GM23338 (cell line): ENCODE measurements at places on chromosomes 5 and 9.

GRCh38 chr5:41747301-41747700 is 122.9 kb downstream of the OXCT1 start:
- DNase-seq, result no peak

DNA sequence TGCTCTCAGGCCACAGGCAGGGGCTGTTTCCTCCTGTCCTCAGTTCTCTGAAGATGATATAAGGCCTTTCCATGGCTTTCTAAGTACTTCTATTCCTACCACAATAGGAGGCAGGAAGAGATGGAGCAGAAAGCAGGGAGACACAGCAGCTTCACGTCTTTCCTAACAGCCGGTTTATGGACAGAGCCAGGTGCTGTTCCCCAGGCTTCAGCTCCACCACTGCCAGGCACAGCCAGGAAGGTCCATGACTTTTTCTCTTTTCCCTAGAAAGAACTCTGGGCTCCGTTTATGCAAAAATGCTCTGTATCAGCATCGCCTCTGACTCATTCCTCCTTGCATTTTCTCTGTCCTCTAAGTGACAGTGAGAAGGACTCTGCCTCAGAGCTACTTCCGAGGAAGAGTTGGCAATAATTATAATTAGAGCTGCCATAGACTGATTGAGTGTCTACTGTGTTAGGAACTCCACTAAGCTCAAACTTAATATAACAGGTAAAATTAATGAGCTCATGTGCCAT is 478.5 kb downstream of the RASEF start:
- DNase-seq, result no peak

- no peak for DNase-seq
Measured at GRCh38 chr9:113210815-113211214, 10.3 kb downstream of the FKBP15 start.

- DNase-seq, result no peak
Measured at GRCh38 chr9:124352616-124353015, 62.6 kb downstream of the PSMB7 start.

DNA sequence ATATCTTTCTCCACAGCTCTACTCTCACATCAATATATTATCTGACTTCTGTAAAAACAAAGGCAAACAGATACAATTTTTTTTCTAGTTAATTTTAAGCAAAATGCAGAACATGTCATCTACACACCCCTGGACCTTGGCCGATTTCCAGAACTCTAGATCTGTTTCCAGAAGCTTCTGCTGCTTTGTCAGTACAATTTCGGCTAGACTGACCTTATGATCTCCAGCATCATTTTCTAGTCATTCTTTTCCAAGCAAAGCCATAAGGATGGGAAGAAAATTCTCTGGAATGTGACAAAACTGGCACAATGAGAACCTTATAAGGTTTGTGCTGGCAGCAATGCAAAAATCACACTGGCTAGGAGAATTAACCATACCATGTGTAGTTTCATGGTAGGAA is 132.8 kb upstream of the MPDZ start:
- DNase-seq, result no peak

DNA sequence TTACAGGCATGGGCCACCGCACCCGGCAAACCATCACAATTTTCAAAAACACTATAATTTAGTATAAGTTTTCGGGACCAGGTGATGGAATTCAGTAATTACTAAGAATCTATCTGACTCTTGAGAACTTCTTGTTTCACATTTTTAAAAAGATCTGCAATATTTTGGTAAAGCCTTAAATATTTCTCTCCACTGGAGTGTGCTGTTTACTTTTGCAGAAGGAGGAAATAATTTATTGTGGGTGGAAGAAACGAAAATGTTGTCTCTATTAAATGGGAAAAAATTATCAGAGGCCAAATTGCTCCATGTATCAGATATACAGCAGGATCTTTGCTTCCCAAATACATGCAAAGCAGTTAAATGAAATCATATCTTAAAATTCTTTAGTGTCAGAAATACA is 566.8 kb upstream of the CYLC2 start:
- DNase-seq, result no peak

GRCh38 chr5:60872892-60873291 is 28.8 kb upstream of the ELOVL7 start:
- no peak for DNase-seq

GRCh38 chr5:127083711-127084110 is 10.4 kb upstream of the C5orf63 start:
- no peak for DNase-seq

GRCh38 chr5:26889815-26890214 is 148.6 kb downstream of the CDH9 start:
- DNase-seq, result no peak

- DNase-seq, result peak; percentile 87
Measured at GRCh38 chr9:33167084-33167971, at the start of gene B4GALT1. Gene B4GALT1 (minus strand): TSS chr9:33167336. CDS start chr9:33167169, 167 bp downstream.

GRCh38 chr9:36217256-36217968 is 26.7 kb downstream of the CLTA start:
- DNase-seq, result no peak

DNA sequence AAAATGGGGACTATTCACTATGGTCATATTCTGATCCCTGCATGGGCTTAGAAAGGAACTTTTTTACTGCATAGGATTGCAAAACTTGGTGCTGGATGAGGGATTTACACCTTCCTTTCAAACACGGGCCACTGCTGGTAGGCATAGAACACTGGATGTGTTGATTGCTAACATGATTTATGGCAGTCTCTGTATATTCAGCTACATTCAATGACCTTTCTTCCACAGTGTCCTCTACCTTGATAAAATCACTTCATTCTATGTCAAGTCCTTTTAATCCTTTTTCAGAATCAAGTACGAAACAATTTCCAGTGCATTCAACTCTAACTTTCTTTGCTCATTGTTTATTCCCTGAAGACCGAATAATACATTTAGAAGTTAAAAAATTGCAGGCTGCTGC is 91.9 kb upstream of the ATG10 start:
- DNase-seq, result no peak

DNA sequence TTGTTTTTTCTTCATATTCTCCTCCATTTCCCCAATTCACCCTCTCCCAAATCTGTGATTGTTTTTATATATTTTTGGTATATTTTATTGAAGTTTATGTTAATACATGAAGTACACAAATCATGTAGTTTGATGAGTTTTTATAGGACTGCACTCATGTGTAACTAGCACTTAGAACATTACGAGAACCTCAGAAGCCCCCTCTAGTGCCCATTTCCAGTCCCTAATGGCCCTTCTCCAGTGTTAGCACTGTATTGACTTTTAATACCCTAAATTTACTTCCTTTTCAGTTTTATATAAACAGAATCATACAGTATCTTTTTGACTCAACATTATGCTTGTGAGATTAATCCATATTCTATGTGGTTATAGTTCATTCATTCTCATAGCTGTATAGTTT is 18.5 kb upstream of the FKTN start:
- DNase-seq, result peak; percentile 49

- no peak for DNase-seq
Measured at GRCh38 chr5:146967646-146968045, 89.1 kb upstream of the PPP2R2B start.

DNA sequence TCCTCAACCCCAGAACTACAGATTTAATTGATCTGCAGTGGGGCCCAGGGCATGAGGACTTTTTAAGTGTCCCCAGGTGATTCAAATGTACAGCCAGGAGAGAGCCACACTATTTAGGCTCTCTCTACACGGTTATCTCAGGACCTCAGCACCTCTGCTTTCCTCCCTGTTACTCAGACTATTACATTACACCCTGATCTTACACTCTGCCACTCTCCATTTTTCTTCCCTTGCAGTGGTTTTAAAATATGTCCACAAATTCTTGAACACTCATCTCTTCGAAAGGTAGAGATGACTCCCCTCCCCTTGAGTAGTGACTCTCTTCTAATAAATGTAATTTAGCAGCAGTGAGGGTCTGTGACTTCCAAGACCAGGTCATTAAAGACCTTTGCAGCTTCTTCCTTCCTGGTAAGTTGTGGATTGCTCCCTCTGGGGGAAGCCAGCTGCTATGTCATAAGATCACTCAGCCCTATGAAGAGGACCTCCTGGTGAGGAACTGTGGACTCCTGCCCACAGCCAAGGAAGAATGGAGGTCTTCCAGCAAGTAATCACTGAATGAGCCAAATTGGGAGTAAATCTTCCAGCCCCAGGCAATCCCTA is 87.5 kb upstream of the SSBP2 start:
- peak; percentile 73 for DNase-seq

- DNase-seq, result peak; percentile 69
Measured at GRCh38 chr5:23332650-23333251, 174.7 kb upstream of the PRDM9 start.

DNA sequence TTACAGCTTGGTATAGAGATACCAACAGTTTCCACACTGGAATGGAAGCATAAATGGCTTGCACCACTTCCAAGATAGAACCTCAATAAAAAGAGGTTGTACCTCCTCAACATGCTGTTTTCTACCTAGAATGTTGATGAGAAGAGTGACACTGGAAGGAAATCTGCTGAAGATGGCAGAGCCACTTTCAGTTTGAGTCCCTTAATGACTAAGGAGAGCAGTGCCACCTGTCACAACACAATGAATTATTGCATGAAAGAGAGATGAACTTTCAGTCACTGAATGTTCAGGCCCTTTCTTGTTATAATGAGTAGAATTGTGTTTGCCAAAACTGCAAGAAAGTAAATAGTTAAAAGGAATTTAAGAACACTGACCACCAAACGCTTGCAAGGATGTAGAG is 958.5 kb downstream of the DTWD2 start:
- no peak for DNase-seq

GRCh38 chr5:10734832-10735523 is 26.1 kb downstream of the DAP start:
- DNase-seq, result no peak

DNA sequence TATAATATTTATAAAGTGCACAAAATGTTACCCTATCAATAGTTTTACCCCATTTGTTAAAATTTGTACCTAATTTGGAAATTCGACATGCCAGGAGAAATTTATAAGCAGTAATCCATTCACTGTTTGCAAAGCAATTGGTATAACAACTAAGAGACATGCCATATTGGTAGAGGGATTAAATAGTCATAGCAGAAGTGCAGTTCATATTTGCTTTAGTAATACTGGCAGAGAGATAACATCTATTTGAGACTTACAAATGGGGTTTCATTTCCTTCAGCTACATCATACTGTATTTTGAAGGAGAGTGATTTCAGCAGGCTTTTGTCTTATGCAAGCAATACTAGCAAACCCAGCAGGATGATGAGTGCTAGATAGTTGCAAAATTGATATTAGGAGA is 610.4 kb upstream of the CDH10 start:
- no peak for DNase-seq

GRCh38 chr5:1917830-1918487 is 35.2 kb upstream of the IRX4 start:
- no peak for DNase-seq

DNA sequence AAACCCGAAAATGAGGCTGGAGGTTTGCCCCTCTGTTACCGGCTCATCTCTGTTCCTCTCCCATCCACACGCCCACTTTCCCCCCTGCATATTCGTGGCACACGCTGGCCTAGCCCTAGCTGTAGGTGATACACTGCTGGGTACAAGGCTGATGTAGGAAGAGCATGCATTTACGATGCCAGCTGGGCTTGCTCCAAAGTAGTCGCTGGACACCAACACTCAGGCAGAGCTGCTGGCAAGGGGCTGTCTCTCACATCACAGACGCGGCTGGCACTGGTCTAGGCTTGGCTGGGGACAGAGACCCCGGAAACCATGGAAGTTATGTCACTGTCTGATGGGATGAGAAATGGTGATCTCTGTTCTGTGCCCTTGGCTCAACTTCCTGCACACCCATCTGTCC is 9.8 kb upstream of the PHYKPL start:
- no peak for DNase-seq

- DNase-seq, result no peak
Measured at GRCh38 chr9:98254228-98255060, 1.0 kb downstream of the TBC1D2 start.

- DNase-seq, result no peak
Measured at GRCh38 chr5:88248743-88249540, 19.7 kb downstream of the TMEM161B start.
